Iris pigment epithelial cell (primary cell): ENCODE measurements at places on chromosomes 6 and 20.

- DNase-seq, result peak; percentile 34
Observed at GRCh38 chr20:38369389-38369788, 23.1 kb downstream of the LBP start.

DNA sequence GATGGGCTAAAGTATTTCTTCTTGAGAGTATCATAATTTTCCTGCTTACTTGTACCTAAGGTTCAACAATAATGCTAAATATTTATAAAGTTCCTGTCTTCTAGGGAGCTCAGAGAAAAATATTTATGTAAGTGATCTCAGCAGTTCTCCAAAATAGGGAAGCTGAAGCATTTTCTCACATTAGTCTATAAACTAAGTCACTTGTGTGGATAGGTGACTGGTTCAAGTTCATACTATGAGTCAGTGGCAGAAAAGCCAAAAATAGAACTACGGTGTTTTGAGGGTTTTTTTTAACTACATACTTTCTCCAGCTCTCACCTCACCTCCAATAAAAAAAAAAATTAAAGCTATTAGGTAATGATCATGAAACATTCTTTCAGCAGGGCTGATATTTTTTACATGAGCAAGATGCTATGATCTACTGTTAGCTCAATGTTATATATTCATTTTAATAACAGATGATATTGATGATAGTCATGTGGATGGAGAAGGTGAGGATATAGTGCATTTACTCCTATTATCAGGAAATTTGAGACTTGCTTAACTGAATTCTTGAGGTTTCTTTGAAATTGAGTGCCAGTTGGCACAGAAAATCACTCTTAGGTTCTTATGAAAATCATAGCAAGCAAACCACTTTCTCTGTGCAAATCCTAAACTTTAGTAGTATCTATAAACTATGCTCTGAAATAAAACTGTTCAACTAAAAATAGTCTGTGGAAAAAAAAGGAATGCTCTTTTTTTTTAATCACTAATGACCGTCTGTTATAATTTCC is 4.1 kb upstream of the MOXD1 start:
- DNase-seq, result no peak

DNA sequence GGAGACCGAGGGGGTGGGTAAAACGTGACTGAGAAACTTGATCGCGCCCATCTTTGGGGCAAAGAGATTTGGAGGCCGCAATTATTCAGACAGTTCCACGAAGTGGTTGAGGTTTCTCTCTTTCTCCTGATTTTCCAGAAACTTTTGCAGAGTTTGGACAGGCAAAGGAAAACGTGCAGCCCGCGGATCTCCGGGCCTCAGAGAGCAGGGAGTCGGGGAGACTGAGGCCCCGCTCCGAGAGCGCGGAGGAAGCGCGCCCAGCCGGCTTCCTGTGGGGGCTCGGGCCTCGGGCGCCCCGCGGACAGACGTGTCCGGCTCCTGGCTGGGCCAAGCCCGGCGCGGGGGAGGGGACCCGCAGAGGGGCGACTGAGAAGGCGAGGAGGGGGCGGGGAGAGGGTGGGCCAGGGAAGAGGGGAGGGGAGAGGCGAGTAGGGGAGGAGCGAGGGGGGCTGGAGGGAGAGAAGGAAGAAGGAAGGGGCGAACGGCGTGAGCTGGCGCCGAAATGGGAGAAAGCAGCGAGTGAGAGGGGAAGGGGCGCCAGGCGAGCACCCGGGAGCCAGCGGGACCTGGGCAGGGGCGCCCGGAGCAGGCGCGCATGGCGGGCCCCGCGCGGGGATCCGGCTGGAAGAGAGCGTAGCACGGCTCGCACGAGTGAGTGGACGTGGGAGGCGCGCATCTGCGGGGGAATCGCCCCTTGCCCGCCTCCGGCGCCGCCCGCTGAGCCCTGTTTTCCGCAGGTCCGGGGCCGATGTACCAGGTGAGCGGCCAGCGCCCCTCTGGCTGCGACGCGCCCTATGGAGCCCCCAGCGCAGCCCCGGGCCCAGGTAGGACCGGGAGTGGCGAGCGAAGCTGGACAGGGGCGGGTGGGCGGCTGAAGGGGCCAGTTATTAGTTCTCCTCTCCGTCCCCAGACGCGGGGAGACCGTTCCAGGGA is at the start of gene MDFI:
MDFI (plus strand) TSS at position 467 of the 933 bp plus-strand sequence; CDS start at position 749, 282 bp downstream.
- DNase-seq, result peak; percentile 22

- peak; percentile 11 for DNase-seq
Observed at GRCh38 chr6:53469163-53469562, 75.7 kb downstream of the GCLC start.

- DNase-seq, result no peak
Observed at GRCh38 chr20:63877755-63878470, 12.8 kb downstream of the TPD52L2 start.

DNA sequence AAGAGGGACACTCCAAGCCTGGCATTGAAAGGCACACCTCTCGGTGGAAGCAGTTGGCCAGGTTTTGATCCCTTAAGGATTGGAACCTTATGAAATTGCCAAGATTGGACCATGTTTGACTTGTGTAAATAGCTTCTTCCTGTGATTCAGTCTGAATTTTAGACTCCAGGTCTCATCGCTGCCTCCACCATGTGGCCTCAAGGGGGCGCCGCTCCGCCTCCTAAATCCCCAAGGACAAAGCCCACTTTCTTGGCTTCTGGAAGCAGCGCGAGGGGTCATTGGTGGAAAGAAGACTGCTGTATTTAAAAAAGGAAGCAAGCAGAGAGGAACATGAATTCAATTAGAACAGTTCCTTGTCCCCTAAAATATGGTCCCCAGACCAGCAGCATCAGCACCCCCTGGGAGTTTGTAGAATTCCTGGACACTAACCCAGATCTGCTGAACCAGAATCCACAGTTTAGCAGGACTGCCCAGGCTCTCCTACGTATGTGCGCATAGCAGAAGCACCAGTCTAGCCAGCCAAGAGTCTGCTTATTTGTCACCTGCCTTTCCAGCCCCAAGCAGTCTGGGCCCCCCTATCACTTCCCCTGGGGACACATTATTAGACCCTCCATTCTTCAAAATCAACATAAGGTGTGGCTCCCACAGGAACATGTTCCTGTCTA is 108.5 kb downstream of the LY86 start:
- peak; percentile 74 for DNase-seq

DNA sequence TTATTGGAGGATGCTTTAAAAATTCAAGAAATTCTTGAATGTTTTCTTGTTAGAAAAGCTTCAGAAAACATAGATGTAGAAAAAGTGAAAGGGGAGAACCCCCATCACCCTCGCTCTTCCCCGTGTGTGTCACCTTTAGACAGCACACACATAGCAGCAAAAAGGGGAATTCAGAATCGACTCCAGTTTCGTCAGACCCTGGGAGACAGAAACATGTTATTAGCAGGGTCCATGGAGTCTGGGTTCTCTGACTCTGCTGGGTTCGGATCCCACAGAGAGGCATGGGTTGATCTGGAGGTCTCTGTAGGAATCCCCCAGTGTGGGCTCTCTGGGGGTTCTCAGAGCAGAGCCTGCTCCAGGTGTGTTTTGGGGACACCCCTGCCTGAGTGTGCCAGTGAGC is 43.7 kb downstream of the ARHGAP40 start:
- DNase-seq, result no peak

DNA sequence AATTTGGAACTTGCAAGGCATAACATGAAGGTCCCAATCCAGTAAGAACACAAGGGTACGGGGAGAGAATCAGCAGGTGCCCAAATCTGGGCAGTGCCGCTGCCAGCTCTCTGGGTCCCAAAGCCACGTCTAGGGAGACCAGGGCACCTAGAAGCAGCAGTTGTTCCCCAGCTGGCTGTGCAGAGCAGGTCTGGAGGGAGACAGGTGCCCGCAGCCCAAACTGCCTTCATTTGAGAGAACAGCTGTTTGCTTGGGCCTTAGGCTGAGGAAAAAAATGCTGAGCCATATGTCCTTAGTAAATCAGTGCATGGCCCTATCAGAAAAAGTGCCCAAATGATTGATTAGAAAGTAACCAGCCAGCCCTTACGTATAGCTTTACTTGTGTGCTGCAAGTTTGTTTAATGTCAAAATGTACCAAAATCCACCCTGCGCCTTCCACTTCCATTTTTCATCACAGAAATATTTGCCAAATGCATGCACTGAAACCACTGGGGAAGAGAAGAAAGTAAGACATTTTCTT is 9.1 kb upstream of the PRELID3B start:
- DNase-seq, result no peak

DNA sequence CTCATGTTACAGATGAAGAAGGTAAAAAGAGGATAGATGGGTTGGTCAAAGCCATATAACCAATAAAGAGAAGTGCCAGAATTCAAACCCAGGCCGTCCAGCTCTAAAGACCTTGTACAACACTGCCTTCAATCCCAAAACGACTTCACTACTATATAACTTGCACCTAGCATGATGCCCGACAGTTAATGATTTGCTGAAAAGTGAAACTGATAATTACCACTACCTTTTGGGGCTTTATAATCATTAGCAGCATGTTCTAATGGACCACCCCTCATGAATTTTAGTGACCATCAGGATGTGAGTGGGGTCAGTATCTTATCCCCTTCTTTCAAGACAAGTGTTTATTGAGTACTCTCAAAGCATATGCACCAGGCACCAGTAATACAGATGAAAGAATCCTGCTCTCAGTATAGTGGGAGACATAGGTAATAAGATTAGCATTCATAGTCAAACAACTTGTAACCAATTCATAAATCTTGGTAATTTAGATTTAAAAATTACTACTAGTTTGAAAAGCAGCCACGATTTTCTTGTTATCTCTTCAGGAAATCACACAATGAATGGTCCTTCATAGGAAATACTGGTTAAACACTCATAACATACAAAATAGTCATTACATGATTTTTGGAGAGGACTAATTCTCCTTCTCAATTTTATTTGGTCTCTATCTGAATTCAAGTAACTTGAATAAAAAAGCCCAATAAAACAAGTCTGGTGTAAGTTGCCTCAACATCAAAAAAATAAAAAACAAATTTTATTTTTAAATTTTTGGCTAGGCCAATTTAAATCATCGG is 98.0 kb downstream of the EPB41L2 start:
- DNase-seq, result no peak

GRCh38 chr6:3057063-3057770 is 11.1 kb upstream of the RIPK1 start:
- no peak for DNase-seq

GRCh38 chr6:33953171-33953570 is 149.4 kb upstream of the MLN start:
- no peak for DNase-seq

GRCh38 chr6:6193221-6193745 is 127.2 kb downstream of the F13A1 start:
- DNase-seq, result no peak

- DNase-seq, result peak; percentile 34
Observed at GRCh38 chr6:4817551-4817950, 41.3 kb downstream of the CDYL start.

- peak; percentile 38 for DNase-seq
Observed at GRCh38 chr20:23115822-23116221, 29.7 kb upstream of the CD93 start.

- peak; percentile 52 for DNase-seq
Observed at GRCh38 chr6:17389274-17389847, 4.0 kb upstream of the CAP2 start.

DNA sequence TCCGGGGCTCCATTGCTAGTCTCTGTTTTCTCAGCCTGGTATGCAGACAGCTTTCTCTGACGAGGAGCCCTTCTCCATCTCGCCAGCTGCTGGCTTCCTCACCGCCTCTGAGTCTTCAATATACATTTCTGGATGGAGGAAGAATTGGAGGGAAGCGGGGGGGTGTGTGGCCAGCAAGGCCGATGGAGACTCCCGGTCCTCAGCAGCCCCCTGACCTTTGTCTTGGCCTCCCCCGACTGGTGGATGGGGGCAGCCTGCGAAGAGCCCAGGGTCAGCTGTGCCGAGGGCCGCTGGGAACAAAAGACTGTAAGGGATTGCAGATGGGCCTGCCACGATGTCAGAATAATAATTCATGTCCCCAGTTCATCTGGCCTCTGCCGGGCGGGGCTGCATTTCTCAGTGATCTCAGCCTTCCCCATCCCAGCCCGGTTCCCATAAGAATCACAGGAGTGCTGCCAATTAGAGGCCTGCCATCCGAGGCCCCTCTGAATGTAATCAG is 54.3 kb upstream of the STX16 start:
- DNase-seq, result no peak

DNA sequence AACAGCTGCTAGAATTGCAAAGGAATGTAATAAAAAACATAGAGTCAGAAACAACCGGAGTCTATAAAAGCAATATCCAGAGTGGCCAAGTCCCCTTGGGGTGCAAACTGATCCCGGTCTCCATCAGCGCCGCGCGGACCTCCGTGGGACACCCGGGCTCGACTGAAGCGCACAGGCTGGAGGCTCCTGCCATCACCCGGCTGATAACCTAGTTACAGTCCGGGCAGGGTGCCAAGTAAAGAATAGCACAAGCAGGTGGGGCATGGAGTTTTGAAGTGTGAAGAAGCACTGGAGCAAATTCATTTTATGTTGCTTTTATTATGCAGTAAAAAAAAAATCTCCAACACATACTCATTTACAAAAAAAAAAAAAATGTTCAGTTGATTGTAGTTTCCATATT is 205.1 kb upstream of the GMDS start:
- DNase-seq, result peak; percentile 7

DNA sequence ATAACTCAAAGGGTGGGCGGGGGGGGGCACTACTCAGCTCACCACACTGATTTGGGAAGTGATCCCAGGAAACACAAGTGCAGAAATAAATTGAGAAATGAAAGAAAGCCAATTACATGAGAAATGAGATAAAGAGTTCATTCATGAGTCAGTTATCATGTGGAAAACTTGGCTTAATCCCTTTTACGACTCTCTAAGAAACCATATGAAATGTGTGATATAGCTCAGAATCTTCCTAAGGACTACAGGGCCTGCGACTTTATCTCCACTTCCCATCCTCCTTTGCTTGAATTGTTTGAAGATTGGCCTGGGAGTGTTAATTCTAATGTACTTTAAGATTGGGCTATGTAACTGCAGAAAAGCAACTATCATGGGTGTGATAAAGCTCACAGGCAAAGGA is 3.6 kb upstream of the BTN2A2 start:
- no peak for DNase-seq

GRCh38 chr6:127484212-127484863 is 25.1 kb upstream of the KIAA0408 start:
- DNase-seq, result peak; percentile 76

- DNase-seq, result no peak
Observed at GRCh38 chr6:82330171-82330804, 33.3 kb upstream of the TPBG start.

DNA sequence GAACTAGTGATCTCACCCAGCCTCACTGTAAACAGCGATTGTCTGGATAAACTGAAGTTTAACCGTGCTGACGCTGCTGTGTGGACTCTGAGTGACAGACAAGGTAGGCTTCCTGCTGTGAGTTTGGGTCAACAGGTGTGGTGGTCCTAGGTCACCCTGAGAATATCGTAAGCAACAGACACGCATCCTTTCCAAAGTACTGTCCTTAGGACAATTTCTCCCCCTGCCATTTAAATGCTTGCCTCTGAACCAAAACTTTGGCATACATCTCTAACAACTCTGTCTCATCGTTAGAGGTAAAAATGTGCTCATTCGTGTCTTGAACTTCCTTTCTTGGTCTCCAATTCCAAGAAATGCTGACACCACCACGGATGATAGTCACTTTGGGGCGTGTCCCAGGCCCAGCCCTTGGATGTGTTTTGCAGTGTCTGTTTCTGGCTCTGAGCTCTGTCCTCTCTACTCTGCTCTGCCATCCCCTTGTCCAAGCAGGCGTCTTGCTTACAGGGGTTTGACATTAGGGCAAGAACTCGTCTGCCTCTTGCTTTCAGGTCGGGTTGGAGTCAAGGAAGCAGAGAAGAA is 95.5 kb downstream of the EYA2 start:
- DNase-seq, result no peak

- peak; percentile 73 for DNase-seq
Observed at GRCh38 chr6:144006736-144007477, 1.2 kb downstream of the PLAGL1 start.

GRCh38 chr6:55979526-55979925 is 104.1 kb upstream of the BMP5 start:
- DNase-seq, result no peak

GRCh38 chr6:158853072-158853879 is 34.1 kb upstream of the EZR start:
- DNase-seq, result peak; percentile 95
